ENCODE measurements at places on chromosomes 6 and 20.
A peak's percentile ranks its signal among the peaks of the same experiment; 100 is the strongest.

GRCh38 chr20:14208956-14209355, 128.5 kb downstream of the FLRT3 start:
- no peak for ATAC-seq

DNA sequence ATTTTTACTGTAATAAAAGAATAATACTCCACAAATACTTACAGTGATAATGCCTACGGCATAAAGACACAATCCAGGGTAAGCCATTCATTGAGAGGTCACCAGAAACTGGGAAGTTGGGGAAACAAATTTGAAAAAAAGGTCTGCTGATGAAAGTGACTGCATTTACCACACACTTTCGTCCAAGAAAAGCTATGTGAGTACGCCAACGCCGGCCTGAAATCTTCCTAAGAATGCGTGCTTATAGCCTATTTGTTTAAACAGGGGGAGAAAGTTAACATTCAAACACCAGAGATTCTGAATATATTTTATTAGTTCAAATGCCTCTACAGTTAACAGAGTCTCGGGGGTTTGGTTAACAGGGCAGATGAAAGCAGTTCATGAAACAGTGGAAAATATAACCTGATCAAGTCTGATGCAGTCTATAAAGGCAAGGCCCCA, 657 bp upstream of the LTV1 start:
- ATAC-seq = peak; percentile 66

- no peak for ATAC-seq
These were observed 81.0 kb downstream of the ERMARD start for GRCh38 chr6:169832247-169832948.

DNA sequence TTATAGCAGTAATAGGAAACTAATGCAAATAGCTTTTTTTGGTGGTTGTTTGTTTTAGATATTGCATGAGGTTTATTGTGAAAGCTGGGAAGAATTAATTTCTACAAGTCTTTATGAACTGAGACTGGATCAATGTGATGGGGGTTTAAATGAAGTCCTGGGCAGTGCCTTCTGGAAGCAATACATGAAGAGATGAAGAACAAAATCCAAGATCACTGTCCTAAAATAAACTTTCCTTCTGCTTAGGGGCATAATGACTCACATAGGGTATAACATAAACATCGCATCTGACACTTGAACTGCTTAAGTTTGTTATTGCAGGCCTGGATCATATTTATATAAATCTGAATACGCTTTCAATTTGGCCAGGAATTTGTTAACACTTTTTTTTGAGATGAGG, 20.9 kb upstream of the SHLD1 start:
- no peak for ATAC-seq

DNA sequence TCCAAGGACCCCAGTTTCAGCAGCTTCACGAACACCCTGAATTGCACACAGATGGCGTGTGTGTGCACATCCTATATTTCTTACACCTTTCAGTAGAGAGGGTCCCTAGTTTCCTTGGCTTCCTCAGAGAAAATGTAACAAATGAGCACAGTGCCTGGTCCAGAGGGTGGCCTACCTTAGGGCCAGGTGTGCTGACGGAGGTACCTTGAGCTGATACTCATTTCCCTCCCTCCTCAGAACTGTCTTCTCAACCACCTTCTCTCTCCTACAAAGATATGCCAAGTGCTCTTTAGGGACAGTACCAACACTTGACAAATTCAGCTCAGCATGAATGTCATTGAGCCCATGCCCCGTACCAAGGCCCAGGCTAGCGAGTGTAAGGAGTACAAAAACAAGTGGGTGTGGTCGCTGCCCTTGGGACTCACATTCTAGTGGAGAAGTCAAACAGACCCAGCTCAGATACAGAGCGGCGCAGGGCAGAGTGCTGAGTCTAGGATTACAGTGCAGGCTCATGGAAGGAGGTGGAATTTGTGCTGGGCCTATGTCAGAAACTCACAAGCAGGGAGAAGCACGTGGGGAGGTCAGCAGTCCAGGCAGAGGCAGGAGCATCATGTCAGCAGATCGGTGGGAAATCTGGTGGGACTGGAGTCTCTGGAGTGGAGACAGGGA, 9.6 kb upstream of the BPHL start:
- no peak for ATAC-seq

DNA sequence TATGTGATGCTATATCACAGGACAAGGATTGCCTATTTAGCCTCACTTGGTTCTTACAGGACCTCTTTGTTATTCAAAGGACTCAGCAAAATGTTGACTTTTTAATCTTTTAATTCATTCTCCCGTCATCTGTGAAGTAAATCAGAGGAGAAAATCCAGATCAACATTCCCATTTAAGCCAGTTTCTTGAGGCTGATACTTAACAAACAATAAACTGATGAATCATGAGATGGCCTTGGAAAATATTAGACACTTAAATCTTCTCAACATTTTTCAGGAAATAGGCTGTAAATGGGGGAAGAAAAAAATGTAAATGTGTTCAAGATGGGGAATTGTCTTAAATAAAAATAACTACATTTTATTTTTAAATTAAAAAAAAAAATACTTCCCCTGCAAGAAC, 55.9 kb upstream of the UBR2 start:
- ATAC-seq = peak; percentile 50

GRCh38 chr20:9490161-9490560, 24.2 kb upstream of the LAMP5 start:
- ATAC-seq = no peak

DNA sequence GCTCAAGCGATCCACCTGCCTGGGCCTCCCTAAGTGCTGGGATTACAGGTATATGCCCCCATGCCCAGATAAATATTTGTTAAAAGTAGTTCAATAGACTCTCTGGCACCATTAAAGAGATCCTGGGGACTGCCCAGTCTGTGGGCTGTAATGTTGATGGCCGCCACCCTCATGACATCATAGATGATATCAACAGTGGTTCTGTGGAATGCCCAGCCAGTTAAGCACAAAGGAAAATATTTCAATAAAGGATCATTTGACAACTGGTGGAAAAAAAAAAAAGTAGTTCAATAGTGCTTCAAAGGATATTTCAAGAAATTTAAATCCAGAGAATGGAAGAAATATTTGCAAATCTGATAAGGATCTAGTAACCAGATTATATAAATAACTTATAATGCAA, 1.5 kb upstream of the CRIP3 start:
- peak; percentile 46 for ATAC-seq

All from SK-N-SH treated with all-trans-retinoic acid at 6 μM for 48 hours (cell line).